ENCODE measurements at places on chromosomes 2 and 18.

- DNase-seq: no peak
These were observed 179.6 kb downstream of the ZBTB7C start for GRCh38 chr18:48229552-48229981.

- no peak for DNase-seq
These were observed 84.7 kb downstream of the ASAP2 start for GRCh38 chr2:9291331-9291730.

GRCh38 chr18:50155406-50155805 lies 39.5 kb downstream of the MYO5B start:
- DNase-seq: no peak

GRCh38 chr2:218066926-218067515 lies 2.0 kb upstream of the RUFY4 start:
- DNase-seq: no peak

DNA sequence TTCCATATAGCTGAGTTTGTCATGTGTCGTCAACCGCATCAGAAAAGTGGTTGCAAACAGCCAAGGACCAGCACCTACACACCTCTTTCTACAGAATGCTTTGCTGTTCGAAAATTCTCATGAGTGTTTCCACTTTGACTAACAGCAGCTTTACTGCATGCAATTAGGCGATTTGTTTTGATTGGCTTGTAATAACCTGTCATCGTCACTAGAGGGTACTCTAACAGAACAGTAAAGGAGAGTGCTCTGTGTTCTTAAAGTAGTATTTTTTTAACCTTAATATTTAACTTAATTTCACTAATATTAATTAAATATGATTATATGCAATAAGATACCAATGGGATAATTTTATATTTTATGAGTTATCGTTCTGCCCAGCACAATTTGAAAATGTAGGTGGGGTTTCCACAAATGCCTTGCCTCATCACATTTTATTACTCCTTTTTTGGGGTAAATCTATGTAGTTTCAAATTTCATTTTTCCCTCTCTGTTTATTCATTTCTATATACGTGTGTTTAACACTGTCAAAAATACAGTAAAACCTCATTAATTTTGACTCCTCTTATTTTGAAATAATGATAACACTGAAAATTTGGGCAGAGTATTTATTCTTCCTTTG lies 502.2 kb downstream of the NRXN1 start:
- DNase-seq: peak; percentile 62

- DNase-seq: no peak
These were observed 921 bp downstream of the PLB1 start for GRCh38 chr2:28496781-28497180.

DNA sequence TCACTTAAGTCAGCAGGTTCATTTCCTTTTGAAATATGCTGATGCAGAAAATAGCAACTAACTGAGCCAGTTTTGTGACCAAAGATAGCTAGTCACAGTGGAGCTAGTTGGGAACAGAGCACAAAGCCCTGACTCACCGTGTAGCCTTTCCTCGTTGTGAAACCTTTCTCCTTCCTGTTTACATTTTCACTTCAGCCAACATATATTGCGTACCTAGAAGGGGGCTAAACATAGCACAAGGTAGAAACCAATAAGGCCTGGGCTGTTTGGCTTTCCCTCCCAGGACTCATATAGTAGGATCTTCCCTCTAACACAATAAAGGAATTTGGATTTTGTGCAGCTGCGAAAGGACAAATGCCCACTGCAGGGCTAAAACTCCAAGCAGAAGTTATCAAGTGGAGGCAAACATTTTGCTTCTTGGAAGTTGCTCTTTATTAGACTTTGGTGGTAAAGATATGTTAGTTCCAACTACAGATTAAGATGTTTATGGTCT lies 24.5 kb upstream of the LPIN2 start:
- peak; percentile 21 for DNase-seq

DNA sequence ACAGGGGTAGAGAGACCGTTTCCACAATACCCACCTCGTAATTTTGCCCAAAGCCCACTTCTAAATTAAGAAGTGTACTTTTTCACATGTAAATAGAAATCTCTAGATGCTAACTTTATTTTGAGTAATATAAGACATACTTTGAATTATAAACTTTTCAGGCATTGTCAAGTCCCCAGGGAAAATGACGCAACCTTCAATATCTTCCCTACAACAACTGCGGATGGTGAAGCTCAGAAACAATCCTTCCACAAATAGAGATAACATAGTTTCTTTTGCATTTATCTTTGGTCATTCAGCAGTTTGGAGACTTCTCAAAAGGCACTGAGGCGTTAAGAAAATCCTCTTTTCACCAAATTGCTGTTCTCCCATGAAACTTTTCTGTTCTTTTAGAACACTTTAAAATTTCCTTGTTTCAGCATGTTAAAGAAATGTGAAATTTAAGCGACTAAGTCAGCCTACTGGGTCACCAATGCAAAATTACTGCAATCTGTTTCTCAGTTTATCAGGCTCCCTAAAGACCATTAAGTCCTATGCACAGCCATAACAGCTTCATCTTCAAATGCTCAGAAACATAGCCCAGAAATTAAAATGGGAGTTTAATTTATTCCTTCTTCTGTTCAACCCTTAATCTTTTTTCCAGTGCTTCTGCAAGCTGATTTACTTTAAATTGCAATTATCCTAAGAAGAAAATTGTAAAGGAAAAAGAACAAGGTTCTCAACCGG lies 118.3 kb upstream of the DNAJC10 start:
- no peak for DNase-seq

GRCh38 chr2:235658351-235659174 lies 164.7 kb downstream of the AGAP1 start:
- no peak for DNase-seq
